ENCODE measurements at places on chromosomes 16 and 17.

DNA sequence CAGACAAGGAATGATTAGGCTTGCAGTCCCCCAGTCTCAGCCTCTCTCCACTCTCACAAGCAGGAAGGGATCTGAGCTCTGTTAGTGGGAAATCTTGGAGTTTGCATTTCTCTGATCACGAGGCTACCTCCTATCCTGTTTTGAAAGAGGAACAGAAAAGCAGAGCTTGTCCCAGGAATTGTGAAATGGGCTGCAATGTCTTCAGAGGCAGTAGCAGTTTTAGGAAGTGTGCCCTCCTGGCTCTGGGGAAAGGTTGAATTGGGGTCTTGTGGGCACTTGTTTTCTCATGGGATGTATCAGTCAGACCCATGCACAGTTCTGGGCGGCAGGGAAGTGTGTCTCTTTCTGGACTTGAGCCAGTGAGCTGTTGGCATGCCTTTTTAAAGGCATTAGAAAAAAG lies 22.8 kb downstream of the NUP85 start:
- no peaks in the 10 kb centered on the region for H3K4me1 ChIP-seq
- H3K4me3 ChIP-seq: no peak overlapping the region
- no peak overlapping the region for H3K27ac ChIP-seq
- H3K27me3 ChIP-seq: no peaks in the 10 kb centered on the region
- DNase-seq: no peak

DNA sequence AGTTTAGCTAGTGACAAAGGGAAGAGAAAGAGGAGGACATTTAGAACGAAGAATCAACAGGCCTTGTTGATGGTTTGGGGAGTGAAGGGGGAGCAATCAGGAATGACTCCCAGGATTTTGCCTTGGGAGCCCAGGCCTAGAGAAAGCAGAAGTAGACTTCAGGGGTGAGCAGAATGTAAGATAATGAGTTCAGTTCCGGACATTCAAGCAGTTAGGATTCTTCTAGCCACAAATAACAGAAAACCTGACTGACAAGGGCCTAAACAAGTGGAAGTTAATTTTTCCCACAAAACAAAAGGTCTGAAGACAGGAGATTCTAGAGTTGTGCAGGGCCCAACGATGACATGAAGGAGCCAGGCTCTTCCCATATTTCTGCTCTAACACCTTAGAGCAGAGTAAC lies 45.9 kb downstream of the SKAP1 start:
- no peaks in the 10 kb centered on the region for H3K27me3 ChIP-seq
- H3K4me1 ChIP-seq: no peaks in the 10 kb centered on the region
- no peak overlapping the region for H3K4me3 ChIP-seq
- DNase-seq: no peak

GRCh38 chr17:55368706-55369105 lies 52.9 kb downstream of the MMD start:
- DNase-seq: no peak
- H3K4me3 ChIP-seq: no peak overlapping the region
- H3K27ac ChIP-seq: no peak overlapping the region

DNA sequence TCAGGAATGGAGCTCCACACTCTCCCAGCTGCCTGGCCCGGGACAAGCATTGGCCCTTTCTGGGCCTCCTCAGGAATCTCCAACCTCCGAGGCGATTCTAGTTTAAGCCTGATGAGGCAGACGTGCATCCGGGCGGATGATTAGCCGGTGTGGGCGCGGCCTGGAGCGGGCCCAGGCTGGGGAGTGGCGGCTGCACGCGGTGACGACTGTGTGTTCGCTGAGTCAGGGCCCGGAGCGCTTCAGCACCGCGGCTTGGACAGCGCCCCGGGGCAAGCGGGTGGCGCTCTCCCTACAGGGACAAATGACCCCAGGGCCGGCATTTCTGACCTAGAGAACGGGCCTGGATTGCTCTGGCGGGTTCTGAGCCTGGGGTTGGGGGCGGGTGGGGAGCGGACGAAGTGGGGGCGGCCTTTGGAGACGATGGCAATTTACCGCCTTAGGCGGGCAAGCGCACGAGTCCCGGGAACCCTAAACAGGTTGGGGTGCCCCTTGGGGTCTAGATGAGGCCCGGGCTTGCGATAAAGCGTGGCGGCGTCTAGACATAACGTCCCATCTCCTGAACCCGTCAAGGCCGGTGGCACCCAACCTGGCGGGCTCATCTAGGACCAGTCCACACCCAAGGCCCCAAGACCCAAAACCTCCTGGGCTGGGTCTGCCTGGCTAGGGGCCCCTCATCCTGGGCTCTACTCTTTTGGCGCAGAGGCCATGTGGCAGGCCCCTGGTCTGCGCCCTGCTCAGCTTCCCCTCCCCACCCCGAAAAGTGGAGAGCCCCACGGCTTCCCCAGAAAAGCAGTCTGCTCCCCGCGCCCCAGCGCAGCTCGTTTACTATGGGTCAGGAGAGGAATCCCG lies 22.3 kb upstream of the ZNHIT3 start:
- H3K4me3 ChIP-seq: no peak overlapping the region
- H3K27me3 ChIP-seq: no peaks in the 10 kb centered on the region
- DNase-seq: peak; percentile 84
- no peaks in the 10 kb centered on the region for H3K4me1 ChIP-seq

DNA sequence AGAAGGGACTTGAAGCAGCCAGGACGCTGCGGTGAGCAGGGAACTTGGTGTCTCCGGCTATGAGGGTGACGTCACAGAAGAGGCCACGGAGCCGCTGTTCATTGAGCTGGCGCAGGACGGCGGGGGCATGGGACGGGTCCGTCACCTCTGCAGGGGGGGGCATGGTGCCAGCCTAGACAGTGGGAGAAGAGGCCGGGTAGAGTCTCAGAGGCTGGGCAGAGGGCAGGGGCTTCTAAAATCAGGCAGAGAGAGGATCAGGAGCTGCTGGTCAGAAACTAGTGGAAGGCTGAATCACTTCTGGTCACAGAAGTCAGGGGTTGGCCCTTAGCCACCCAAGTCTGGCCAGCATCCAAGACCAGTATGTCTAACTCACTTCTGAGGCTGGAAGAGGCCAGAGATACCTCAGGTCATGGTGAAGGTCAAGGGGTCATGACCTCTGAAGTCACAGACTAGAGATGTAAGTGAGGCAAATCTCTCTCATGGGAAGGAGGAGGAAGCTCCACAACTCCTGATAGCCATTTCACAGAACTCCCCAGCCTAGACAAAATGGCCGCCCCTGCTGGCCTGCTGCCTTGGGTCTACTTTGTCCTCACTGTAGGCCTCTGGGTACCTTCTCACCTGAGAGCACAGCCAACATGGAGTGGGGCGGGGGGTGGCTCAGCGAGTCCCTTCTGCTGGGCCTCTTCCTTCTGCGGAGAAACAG lies 12.6 kb downstream of the ZBTB4 start:
- no peaks in the 10 kb centered on the region for H3K4me1 ChIP-seq
- H3K27me3 ChIP-seq: no peaks in the 10 kb centered on the region
- H3K36me3 ChIP-seq: no peaks in the 10 kb centered on the region
- no peak for DNase-seq
- H3K27ac ChIP-seq: no peak overlapping the region
- H3K4me3 ChIP-seq: no peak overlapping the region

DNA sequence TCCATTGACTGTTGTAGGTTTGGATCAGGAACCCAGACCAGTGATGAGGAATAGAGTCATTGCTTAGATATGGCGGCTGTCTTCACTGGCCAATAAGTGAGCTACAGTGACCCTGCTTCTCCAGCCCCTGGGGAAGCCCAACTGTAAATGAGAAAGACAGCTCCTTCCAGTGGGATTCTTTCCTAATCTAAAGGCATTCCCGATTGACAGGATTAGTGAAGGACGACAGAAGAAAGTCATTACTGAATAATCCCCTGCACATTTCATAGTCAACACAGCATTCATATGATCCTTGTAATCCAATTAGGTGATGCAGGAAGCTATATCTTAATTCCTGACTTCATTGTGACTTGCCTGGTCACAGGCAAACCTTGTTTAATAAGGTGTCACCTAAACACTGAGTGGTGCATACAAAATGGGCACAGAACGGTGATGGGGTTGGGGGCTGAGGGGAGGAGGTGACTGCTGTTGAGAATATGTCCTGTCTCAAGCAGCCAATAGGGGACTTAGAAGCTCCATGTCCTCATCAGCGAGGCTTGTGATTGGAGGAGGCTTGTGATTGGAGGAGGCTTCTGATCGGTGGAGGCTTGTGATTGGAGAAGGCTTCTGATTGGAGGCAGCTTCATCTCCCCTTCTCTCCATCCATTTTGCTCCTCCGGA lies 242.6 kb downstream of the XYLT1 start:
- H3K27me3 ChIP-seq: no peaks in the 10 kb centered on the region
- H3K4me3 ChIP-seq: no peak overlapping the region
- DNase-seq: no peak
- no peaks in the 10 kb centered on the region for H3K4me1 ChIP-seq

DNA sequence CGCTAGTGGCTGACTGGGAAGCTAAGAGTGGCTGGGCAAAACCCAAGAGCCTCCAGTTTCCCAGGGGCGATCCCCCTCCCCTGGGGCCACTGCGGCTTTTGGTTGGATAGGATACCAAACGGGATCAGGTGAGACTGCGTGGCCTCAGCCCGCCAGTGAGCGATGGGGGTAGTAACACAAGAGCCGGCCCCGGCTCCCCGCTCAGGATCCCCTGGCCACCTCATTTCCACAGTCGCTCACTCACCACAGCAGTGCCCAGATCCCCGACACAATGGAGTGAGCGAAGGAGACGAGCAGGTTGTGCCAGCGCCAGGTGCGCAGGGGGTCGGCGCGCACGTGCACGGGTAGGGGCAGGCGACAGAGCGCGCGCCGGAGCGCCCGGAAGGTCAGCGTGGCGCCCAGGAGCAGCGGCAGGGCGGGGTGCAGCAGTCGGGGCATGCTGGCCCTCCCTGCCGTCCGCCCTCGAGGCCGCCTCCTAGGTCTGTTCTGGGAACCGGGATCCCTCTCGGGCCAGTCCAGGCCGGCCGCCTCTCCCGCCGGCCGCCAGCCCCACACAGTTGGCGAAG lies 290 bp downstream of the TLCD1 start:
- peaks cover 13% of the 10 kb centered on the region for H3K36me3 ChIP-seq
- H3K27ac ChIP-seq: peak overlapping the region; percentile 96
- H3K4me3 ChIP-seq: peak overlapping the region; percentile 57

GRCh38 chr16:49491771-49492761 lies 118.5 kb downstream of the C16orf78 start:
- DNase-seq: no peak
- H3K4me1 ChIP-seq: no peaks in the 10 kb centered on the region
- H3K36me3 ChIP-seq: no peaks in the 10 kb centered on the region
- H3K4me3 ChIP-seq: no peak overlapping the region
- peaks cover 3% of the 10 kb centered on the region for H3K27me3 ChIP-seq

Measured in Caco-2 (cell line).